Caudate nucleus (tissue), 63 donors: ENCODE measurements at places on chromosomes 16 and 17.

DNA sequence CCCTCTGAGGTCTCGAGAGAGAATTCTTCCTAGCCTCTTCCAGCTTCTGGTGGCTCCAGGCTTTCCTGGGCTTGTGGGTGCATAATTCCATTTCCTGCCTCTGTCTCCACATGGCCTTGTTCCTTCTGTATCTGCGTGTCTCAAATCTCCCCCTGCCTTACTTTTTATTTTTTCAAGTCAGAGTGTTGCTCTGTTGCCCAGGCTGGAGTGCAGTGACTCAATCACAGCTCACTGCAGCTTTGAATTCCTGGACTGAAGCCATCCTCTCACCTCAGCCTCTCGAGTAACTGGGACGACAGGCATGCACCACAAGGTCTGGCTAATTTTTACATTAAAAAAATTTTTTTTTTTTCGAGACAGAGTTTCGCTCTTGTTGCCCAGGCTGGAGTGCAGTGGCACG lies 120.6 kb downstream of the SHISA9 start:
- DNase-seq, result no peak

GRCh38 chr16:69040144-69040909 lies 65.1 kb upstream of the HAS3 start:
- DNase-seq, result no peak

DNA sequence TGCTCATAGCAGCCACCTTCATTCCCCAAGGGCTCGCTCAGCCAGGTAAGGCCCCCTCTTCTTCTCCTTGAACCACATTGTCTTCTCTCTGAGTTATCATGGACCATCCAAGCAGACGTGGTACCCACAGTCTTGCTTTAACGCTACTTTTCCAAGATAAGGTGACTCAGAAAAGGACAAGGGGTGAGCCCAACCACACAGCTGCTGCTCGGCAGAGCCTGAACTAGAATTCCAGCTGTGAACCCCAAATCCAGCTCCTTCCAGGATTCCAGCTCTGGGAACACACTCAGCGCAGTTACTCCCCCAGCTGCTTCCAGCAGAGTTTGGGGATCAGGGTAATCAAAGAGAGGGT lies 272 bp downstream of the CCL2 start:
- no peak for DNase-seq

DNA sequence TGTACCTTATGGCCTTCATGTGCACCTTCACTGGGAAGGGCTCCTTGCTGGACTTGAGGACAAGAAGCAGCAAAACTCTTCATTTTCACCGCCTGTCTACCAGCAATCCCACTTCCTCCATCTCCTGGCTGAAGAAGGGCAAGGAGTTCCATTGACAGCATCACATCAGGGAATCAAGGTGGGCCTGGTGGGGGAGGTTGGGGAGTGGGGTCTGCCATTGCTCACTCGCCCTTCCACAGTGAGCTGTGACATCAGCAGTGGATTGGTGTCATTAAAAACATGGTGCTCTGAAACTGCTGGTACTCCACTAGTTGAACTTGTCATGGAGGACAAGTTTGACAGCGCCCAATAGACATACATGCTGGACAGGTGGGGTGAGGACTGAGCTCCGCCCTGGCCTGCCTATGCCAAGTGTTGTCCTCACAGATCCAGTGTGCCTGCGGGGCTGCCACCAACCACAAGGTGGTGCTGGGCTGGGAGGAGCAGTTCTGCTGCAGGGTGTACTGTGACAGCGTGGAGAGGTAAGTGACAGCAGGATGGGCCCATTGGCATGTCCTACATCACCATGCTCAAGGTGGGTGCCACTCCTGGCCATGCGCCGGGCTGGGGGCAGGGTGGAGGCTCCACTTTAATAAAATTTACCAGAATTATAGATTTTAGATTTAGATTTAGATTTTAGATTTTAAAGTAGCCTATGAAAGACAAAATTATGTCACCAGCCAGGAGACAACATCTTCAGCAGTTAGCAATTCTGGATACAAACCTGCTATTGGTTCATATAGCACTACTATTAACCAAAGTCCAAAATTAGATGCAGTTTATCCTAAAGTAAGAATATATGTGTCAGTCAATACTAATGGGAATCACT lies 1729.1 kb downstream of the TP53TG3F start:
- DNase-seq, result no peak

DNA sequence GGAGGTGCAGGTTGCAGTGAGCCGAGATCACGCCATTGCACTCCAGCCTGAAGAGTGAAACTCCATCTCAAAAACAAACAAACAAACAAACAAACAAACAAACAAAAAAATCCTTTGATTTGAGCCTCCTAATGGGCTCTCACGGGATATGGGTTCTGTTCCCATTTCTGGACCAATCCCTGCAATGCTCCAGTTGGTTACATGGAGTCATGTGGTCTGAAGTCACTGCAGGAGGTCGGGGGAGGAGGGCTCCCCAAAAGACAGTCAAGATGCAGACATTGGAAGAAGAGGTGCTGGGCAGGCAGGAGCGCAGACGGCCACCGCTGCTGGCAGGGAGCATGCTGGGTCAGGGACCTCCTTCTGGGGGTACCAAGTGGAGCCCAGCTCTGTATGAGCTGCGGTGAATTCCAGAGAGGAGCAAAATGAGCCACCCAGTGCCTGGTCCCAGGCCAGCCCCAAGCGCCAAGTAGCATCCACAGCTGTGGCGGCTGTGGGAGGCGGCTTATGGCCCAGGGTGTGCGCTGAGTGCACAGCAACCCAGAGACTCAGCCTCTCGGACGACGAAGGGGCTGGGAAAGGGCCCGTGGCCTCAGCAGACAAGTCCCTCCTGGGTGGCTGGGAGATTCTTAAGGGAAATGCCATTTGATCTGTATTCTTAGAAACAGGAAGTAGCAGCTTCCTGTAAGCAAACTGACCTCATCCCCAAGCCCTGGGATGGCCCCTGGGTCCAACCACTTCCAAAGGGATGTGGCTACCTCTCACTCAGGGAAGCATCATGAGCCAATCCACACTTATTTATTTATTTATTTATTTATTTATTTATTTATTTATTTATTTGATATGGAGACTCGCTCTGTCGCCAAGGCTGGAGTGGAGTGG lies 19.6 kb upstream of the ATP2A3 start:
- no peak for DNase-seq

- DNase-seq, result no peak
These were observed 7.4 kb downstream of the CDK5RAP3 start for GRCh38 chr17:47978324-47978723.

DNA sequence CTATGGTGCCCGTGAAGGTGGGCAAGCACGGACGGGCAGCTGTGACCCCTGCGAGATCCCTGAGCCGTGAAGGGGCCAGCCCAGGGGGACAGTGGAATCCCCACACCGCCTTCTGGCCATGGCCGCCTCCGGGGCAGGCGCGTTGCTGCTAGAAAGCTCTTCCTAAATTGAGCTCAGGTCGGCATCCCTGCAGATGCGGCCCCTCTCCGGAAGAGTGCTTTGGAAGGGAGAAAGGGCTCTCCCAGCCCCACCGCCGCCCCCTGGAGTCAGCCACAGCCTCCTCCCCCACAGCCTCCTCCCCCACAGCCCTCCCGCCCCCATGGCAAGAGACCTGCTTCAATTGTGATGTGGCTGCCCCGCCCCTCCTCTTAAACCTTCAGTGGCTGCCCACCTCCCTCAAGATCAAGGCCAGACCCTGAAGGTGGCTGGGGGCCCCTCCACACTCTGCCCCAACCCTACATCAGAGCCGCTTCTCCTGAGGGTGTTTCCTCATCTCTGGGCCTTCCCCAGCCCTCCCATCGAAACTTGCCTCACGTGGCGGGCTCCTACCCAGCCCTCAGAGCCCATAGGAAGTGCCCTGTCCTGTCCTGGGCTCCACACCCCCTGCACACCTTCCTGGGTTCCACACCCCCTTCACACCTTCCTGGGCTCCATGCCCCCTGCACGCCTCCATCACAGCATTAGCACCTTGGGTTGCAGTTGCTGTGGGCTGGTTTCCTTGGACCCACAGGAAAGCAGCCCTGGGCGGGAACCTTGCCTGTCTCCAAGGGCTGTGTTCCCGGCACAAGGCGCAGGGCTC lies 5.5 kb upstream of the CBFA2T3 start:
- no peak for DNase-seq

DNA sequence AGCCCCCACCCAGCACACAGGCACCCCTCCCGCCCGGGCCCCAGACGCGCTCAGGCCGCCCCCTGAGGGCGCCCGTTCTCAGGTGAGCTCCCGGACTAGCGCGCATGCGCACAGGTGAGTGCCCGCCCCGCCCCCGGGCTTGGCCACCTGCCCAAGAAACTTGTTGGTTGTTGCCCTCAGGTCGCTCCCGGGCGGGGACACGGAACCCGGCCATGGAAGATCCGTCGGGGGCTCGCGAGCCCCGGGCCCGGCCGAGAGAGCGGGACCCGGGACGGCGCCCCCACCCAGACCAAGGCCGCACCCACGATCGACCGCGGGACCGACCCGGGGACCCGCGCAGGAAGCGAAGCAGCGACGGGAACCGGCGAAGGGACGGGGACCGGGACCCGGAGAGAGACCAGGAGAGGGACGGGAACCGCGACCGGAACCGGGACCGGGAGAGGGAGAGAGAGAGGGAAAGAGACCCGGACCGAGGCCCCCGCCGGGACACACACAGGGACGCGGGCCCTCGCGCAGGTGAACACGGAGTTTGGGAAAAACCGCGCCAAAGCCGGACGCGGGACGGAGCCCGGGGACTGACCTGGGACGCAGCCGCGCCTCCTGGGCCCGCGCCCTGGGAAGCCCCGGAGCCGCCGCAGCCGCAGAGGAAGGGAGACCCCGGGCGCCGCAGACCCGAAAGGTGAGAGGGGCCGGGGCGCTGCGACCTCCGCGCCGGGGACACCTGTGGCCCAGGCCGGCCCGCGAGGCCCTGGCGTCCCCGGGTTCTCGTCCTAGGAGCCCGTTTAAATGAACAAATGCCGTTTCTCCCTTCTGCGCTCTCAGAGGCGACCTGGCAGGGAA lies at the start of gene MARVELD3:
TSS of gene MARVELD3 (plus strand) at position 167 of the 840 bp plus-strand sequence. CDS start at position 213, 46 bp downstream.
- DNase-seq, result no peak

- no peak for DNase-seq
These were observed 2.0 kb upstream of the GLG1 start for GRCh38 chr16:74608944-74609343.

GRCh38 chr17:77279448-77280303 lies 138.9 kb downstream of the SEC14L1 start:
- no peak for DNase-seq

GRCh38 chr16:29743827-29744531 lies 1.8 kb downstream of the C16orf54 start:
- no peak for DNase-seq

DNA sequence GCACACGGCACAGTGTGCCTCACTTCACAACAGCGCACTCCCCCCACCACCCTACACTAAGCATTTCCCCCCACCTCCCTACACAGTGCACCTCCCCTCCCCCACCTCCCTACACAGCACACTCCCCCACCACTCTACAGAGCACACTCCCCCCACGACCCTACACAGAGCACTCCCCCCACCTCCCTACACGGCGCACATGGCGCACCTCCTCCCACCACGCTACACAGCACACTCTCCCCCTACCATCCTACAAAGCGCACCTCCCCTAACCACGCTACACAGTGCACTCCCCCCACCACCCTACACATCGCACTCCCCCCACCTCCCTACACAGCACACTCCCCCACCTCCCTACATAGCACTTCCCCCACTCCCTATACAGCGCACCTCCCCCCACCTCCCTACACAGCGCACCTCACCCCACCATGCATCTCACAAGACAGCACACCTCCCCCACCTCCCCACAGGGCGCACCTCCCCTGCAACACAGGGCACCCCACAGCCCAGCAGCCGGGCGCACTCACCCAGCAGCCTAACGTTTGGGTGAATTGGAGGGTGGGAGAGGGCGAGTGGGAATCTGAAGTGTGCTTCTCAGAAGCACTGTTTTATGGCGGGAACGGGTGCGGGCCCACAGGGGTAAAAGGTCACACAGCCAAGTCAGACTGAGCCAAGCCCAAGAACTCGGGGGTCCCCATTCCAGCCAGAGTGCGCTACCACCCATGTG lies 10.3 kb downstream of the KNOP1 start:
- DNase-seq, result no peak

DNA sequence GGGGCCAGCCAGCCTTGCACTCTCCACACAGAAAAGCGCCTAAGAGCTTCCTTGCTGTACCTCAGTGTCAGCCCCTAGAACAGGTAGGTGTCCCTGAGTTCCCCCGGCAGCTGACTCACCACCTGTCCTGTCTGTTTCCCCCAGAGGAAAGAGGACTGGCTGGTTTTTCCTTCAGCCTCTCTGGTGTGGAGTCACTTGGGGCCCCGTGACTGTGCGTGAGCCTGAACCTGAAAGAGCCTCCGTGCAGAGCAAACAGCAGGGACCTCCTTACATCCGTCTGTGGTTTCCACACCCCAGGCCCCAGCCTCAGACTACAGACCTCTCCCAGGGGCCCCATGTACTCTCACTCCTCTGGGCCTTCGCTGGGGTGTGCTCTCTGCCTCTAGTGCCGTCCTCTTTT lies 87.8 kb downstream of the GNAO1 start:
- DNase-seq, result no peak

DNA sequence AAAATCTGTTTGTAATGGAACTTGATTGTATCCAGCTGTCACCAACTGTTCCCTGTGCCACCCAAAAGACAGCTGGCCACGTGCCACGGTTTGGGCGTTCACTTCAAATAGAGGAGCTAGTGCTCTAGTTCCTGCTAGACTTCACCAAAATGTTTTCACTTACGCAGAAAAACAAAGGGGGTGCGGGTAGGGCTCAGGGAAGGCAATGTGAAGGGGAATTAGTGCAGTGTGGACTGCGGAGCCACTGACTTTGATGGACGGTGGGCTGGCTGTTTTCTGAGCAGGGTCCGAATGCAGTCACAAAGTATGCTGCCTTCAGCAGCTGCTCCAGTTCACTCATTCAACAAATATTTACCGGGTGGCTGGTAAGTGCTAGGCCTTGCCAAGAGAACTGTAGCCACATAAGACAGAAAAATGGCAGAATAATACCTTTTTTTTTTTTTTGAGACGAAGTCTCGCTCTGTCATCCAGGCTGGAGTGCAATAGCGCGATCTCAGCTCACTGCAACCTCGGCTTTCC lies 7.6 kb upstream of the CYTH1 start:
- no peak for DNase-seq

DNA sequence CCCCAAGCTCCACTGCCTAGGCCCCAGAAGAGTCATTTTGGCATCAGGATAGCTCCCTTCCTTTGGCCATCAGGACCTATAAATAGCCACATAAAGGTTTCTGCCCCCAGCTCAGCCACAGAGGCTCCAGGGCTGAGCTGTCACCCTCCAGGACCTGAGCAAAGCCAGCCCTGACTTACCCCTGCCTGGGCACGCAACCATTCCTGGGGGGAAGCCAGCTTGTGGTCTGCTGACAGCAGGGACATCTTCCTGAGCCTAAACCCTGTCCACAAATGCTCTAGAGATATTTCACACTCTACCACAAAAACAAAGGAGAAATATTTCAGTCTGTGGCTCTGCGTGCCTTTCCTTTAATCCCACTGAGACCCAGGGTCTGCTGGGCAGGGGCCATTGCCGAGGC lies 123.7 kb upstream of the CCL2 start:
- DNase-seq, result no peak

DNA sequence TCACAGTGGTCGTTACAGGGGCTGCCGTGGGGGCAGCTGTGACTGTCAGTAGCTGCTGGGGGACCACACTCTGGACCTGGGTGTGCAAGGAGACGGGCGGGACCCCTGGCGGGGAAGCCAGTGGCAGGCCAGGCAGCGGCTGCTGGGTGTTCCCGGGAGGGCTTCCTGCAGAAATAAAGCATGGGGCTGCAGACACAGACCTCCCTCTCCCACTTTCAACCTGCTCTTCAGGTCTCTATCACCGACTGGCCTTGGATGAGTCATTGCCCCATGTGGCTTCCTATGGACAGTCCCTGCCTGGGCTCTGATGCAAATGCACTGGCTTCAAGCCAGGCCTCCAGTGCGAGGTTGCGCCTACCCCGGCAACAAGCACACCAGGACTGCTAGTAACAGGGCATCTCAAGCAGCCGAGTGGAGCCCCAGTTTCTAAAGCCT lies 17.2 kb downstream of the SREBF1 start:
- no peak for DNase-seq

- no peak for DNase-seq
These were observed 22.2 kb downstream of the ANKFN1 start for GRCh38 chr17:56175299-56175955.
